ENCODE measurements at places on chromosomes 4 and X.

DNA sequence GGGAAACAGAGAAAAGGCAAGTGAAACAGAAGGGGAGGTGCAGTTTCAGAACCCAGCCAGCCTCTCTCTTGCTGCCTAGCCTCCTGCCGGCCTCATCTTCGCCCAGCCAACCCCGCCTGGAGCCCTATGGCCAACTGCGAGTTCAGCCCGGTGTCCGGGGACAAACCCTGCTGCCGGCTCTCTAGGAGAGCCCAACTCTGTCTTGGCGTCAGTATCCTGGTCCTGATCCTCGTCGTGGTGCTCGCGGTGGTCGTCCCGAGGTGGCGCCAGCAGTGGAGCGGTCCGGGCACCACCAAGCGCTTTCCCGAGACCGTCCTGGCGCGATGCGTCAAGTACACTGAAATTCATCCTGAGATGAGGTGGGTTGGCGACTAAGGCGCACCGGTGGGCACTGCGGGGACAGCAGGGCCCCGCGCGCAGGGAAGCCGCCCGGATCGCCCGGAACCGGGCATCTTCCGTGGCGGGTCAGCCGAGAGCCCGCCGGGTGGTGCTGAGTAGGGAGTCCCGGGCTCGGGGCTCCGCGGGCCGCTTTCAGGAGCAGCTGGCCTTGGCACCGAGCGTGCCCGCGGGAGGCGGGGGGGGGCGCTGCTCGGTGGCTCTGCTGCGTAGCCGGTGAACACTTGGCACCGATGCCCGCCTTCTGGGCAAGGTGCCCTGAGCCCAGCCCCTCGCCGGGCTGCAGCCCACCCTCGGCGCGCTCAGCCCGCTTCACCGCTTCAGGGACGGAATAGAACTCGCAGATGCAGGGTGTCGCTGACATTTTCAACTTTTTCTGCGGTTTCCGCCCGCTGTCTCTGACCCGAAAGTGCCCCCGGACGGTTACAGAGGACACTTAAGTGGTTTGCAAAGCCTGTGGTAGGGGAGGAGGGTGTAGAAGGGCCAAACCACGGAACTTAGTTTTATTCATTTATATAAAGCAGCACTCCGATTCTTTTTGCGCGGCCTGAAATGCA, at the start of gene CD38:
TSS of gene CD38 (plus strand) at position 40 of the 953 bp plus-strand sequence. CDS start at position 127, 87 bp downstream.
- peak; percentile 40 for DNase-seq

- no peak for DNase-seq
Observed at GRCh38 chrX:18994713-18995112, 10.8 kb upstream of the PHKA2 start.

GRCh38 chrX:37361596-37361995, 12.4 kb downstream of the PRRG1 start:
- no peak for DNase-seq

GRCh38 chr4:1166509-1167243, 5.7 kb downstream of the SPON2 start:
- no peak for DNase-seq

- no peak for DNase-seq
Observed at GRCh38 chr4:148289740-148290139, 152.5 kb downstream of the NR3C2 start.

- no peak for DNase-seq
Observed at GRCh38 chrX:141936080-141936479, 32.4 kb downstream of the MAGEC1 start.

GRCh38 chr4:183984566-183984965, 79.5 kb downstream of the STOX2 start:
- no peak for DNase-seq

DNA sequence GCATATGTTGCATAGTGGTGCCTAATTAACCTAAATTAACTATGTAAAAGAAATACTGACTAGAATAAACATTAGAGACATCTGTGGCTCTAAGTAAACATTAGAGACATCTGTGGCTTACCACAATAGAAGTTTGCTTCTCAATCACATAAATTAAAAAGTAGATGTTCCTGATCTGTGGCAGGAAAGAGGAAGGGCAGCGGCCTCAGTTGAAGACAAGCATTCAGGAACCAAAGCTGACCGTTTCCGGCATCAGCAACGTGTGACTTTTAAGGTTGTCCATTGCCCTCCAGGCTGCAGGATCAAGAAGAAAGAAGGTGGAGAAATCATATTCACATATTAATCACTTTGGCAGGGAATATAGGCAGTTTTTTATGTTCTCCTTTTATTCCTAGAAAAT, 336.3 kb upstream of the TRAM1L1 start:
- DNase-seq = no peak

GRCh38 chr4:69156913-69157312, 57.6 kb downstream of the UGT2B11 start:
- DNase-seq = no peak

Measured in CD4-positive, alpha-beta T cell treated with Interleukin-15 for 4 hours (primary cell).